ENCODE measurements at places on chromosomes 1 and 21.

DNA sequence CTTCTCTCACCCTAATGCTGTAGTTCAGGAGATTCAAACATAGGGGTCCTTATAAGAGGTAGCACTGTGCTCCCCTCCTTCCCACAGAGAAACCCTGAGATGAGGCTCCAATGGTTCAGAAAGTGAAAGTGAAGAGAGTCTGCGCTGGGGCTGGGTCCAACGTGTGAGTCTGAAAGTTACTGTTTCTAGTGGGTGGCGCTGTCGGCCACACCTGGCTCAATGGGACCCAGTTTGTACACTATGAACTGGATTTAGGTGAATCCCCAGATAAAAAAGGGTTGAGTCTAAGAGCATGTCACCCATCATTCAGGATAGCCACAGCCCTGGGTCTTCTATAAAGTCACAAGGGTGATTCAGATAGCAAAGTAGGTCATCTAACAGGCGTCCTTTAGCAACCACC is 2.8 kb downstream of the SMCP start:
- no peak for DNase-seq

GRCh38 chr1:183139281-183139942 is 46.7 kb upstream of the LAMC2 start:
- no peak for DNase-seq

- no peak for DNase-seq
Measured at GRCh38 chr1:211082824-211083223, 51.1 kb downstream of the KCNH1 start.

DNA sequence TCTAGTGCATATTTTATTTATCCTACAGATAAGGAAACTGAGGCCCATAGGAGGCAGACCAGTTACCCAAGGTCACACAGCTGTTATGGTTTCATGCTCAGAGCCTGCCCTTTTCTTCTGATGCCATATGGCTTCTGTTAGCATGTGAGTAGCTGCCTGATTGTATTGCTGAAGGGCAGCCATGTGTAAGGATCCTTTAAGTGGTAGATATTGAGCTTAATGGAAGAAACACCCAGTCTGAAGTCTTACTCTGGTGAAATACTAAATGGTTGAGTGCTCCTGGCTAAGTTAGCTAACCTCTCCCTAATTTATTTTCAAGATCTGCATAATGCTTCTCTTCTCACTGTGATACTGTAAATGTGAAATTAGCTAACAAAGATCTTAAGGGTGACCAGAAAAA is 30.9 kb downstream of the ADAMTS5 start:
- DNase-seq: no peak

DNA sequence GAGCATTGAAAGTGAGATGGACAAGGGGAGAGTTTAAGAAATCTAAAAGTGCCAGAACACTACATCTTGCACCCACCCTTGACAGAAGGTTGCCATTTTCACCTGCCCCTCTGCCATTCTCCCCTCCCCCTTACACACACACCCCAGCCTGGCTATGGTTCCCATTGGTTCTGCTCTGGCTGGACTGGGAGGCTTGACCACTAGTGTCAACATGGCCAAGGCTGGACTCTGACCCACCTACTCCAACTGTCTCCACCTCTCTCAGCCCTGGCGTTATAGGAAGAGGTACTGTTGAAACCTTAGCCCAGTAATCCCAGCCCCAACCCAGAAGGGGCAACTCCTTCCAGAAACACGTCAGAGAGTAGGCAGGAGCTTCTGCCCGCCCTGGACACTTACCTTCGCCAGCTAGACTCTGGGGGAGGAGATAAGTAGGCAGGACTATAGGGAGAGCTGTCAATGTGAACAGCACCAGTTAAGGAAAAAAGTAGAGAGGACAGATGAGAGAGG is 4.5 kb downstream of the CRTC2 start:
- DNase-seq: no peak

- DNase-seq: no peak
Measured at GRCh38 chr1:201907621-201908020, 18.9 kb downstream of the SHISA4 start.

- no peak for DNase-seq
Measured at GRCh38 chr1:41277371-41277975, 35.4 kb upstream of the SCMH1 start.

DNA sequence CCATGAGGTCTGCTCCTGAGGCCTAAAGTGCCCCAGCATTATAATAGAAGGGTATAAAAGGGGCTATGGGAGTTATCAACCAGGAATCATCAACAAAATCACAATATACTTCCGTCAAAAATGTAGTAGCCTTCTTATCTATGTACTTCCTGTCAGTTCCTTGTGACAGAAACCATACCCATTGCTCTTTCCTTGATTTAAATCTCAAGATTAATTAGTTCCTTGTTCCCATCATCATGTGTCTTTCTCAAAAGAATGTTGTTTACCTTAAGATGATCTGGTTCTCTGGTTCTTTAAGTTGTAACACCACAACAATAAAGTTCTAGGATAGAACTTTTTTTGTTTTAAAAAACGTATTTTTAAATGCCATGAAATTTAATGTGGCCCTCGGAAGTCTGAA is 833.3 kb downstream of the LTN1 start:
- DNase-seq: no peak

GRCh38 chr1:15942661-15943327 is 33.1 kb downstream of the ZBTB17 start:
- DNase-seq: no peak

GRCh38 chr1:109818271-109818987 is 54.7 kb upstream of the EPS8L3 start:
- no peak for DNase-seq

GRCh38 chr1:232307296-232308017 is 322.5 kb downstream of the SIPA1L2 start:
- no peak for DNase-seq

DNA sequence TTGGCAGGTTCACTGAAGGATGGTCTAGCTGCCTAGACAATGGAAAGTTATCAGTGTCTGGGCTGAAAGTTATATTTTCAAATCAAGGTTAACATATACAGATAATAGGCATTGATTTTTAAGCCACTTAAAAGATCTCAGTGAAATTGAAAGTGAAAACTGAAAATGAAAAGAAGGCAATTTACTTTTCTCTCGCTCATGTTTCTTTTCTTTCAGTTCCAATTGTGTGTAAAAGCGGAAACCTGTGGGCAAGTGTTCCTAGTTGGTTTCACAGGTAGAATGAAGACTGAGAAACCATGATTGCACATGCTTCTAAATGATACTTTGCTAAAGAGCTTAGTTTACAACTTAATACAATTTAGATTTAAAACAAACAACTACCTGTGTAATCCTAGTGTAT is 383.7 kb downstream of the ZP4 start:
- DNase-seq: no peak

- no peak for DNase-seq
Measured at GRCh38 chr1:235009074-235009473, 119.6 kb downstream of the TOMM20 start.

- DNase-seq: no peak
Measured at GRCh38 chr1:71364236-71364635, 283.4 kb upstream of the ZRANB2 start.

DNA sequence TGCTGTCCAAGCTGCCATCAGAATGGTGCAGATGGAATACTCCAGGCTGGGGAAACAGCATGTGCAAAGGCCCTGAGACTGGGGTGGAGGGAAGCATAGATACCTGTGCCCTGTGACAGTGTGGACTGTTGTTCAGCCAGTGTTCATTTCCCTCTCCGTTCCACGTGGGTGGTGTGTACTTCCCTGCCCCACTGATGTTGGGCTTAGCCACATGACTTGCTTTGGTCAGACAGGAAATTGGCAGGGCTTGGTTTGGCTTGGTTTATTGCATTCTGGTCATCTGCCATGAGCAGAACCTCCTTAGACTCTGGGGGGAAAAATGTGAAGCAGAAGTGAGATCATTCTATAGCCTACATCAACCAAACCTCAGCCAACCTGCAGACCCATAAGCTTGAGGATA is 102.4 kb upstream of the IGSF21 start:
- DNase-seq: no peak

DNA sequence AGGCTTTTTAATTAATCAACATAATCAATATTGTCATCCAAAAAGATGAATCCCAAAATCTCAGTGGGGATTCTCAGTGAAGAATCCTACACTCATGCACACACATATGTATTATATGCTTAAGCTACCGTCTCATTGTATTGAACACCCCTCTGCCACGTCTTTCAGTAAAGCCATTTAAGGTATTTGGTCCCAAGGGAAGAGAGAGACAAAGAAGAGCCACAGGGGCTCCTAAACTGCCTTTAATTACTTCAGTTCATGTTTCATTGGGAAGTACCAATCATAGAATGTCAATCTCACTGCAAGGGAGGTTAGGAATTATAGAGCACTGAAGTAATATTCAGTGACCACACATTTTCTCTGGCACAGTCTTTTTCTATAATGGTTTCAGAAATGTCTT is 388.6 kb upstream of the NEGR1 start:
- DNase-seq: no peak

DNA sequence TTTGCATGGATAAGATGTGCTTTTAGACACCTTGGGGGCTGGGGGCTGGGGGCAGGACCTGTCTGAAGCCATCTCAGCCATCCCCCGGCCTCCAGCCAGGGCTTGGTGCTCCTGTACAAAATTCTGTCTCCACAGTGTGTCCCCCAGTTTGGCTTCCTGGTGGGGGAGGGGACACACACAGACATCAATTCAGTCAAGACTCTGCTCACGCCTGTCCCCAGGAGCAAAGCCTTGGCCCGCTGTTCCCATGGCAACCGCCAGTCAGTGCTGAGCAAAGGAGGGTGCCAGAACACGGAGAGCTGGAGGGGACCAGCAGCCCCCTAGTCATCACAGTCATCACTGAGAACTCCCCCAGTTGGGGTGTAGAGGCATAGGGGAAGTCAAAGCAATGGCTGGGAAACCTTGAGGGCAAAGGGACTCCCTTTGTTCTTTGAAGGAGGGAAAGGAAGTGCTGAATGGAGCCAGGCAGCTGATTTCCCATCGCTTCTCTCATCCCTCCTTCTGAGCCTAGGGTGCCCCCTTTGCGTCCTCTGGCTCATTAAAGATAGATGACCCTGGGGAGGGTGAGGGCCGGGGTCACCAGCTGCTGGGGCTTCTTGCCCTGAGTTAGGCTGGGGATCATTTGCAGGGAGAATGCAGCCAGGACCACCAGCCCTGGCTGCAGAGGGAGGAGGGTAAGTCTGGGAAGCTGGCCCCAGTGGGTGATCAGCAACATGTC is 134.9 kb upstream of the IPO9 start:
- no peak for DNase-seq
